ENCODE measurements at places on chromosomes 2 and 18. TPM values are rescaled to one million over a fixed set of nuclear protein-coding genes. Genes with fewer than 3 reads are reported as not detected.

- H3K27me3 ChIP-seq, result no peaks in the 10 kb centered on the region
- H3K4me1 ChIP-seq, result peaks cover 3% of the 10 kb centered on the region
- H3K4me3 ChIP-seq, result no peak overlapping the region
- no peak for DNase-seq
- H3K36me3 ChIP-seq, result peaks cover 10% of the 10 kb centered on the region
- H3K27ac ChIP-seq, result no peak overlapping the region
Measured at GRCh38 chr2:188410504-188411235, 119.0 kb downstream of the GULP1 start.

DNA sequence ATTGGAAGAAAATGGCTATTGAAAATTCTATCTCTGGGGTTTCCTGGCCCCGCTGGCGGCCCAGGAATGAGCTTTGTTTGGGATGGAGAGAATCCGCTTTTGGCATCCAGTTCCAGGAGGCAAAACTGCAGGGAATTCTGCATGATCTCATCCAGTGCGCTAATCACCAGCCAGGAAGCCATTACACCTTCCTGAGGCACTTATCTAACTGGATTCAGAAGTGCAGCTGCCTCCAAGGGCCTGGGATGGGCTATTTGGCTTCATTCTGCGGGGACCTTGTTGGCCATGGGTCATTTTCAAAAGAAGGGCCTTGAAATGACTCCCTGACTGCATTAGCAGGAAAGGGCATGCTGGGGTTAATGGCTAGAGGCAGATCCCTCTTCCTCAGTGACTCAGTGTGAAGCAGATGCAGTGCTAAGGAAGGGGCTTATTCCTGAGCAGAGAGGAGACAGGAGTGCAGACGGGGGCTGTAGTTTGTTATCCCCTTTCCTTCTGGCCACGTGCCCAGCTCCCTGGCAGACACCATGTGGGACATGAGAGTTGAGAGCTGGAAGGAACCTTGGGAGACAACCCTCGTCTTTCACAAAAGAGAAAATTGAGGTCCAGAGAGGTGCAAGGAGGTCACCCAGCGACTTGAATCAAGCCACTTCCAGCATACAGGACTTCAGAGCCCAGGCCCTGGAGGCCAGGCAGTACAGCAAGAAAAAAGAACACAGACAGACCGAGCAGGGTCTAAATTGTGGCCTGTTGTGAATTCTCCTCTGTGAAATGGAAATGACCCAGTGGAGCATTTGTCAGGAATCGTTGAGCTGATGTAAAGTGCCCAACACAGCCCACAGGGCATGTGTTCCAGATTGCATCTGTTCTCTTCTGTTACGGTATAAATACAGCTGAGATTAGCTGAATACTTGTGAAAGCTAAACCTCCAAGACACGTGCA lies 161.8 kb downstream of the PRKCE start:
- no peaks in the 10 kb centered on the region for H3K27me3 ChIP-seq
- H3K4me3 ChIP-seq, result no peak overlapping the region
- peaks cover 41% of the 10 kb centered on the region for H3K4me1 ChIP-seq
- no peaks in the 10 kb centered on the region for H3K36me3 ChIP-seq
- no peak overlapping the region for H3K27ac ChIP-seq

DNA sequence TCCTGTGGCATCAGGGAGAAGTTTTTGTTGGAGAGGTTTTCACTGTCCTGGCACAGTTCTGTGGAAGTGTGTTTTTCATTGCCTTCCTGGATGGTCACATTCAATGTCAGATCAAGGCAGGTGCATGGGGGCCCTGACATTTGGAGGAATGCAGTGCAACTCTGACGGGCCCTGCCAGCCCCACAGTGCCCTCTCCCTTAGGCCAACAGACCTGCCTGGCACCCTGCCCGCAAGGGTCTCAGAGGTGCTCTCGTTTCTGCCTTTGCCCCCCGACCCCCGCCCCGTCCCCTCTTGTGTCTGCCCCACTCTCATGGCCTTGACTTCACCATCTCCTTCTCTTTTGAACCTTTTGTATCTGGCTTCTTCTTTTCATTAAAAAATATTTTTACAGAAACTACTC lies 257.2 kb upstream of the HDAC4 start:
- no peaks in the 10 kb centered on the region for H3K36me3 ChIP-seq
- no peak for DNase-seq
- no peak overlapping the region for H3K4me3 ChIP-seq
- H3K4me1 ChIP-seq, result no peaks in the 10 kb centered on the region
- no peak overlapping the region for H3K27ac ChIP-seq

GRCh38 chr18:34870555-34871310 lies 160.6 kb downstream of the DTNA start:
- H3K36me3 ChIP-seq, result no peaks in the 10 kb centered on the region
- H3K4me3 ChIP-seq, result no peak overlapping the region
- peak; percentile 20 for DNase-seq

GRCh38 chr2:216051350-216051749 lies 30.3 kb downstream of the PECR start:
- peaks cover 2% of the 10 kb centered on the region for H3K36me3 ChIP-seq
- H3K27ac ChIP-seq, result no peak overlapping the region
- no peaks in the 10 kb centered on the region for H3K4me1 ChIP-seq
- H3K27me3 ChIP-seq, result no peaks in the 10 kb centered on the region

DNA sequence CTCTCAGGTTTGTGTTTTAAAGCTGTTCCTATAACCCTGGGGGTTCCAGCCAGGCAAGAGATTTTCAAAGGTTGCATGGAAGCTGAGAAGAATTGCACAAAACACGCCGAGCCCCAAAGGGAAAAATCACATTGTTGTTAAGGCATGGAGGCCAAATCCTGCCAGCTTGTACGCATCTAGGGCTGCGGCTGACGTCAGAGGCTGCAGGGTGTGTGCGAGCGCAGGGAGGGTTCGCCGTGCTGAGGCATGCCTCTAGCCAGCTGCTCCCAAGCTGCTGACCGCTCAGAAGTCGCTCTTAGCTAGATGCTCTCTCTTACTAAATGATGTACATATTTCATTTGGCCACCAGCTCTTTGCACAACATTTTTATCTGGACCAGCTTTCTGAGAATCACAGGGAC lies 191.8 kb downstream of the LPIN1 start:
- H3K27me3 ChIP-seq, result no peaks in the 10 kb centered on the region
- H3K27ac ChIP-seq, result no peak overlapping the region
- H3K4me3 ChIP-seq, result no peak overlapping the region

The DUSP19 gene
- 3.5 TPM for total RNA-seq

The LHCGR gene
- total RNA-seq, result not detected

The BOLL gene
- total RNA-seq, result not detected
